SHP77 treated with DMSO at 0.1 percent for 48 hours (cell line): ENCODE measurements at places on chromosomes 2 and 18.

GRCh38 chr18:78675231-78675630, 304.4 kb upstream of the SALL3 start:
- DNase-seq, result no peak

- no peak for DNase-seq
These were observed 21.7 kb downstream of the AKAIN1 start for GRCh38 chr18:5175378-5175777.

DNA sequence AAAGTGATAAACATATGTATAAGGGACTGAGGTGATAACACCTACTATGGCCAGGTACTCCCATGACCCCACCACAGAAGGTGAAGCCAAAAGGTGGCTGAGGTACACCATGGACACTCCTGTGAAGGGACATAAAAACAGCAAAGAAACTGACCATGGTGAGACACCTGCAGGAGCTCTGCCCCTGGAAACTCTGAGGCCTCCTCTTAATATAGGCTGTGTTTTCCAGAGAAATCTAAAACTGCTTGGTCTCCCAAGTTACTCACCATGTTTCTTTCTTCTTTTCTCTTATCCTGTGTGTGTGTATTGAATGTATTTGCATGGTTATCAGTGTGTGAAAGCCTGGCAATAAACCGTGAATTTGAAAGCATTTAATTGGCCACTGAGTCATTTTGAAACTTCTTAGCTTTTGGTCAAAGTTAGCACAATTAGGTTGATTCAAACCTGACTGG, 739.3 kb upstream of the GCFC2 start:
- no peak for DNase-seq

GRCh38 chr18:46291149-46291548, 187.0 kb downstream of the HAUS1 start:
- DNase-seq, result no peak

GRCh38 chr18:59275406-59275949, 2.2 kb upstream of the RAX start:
- DNase-seq, result no peak

DNA sequence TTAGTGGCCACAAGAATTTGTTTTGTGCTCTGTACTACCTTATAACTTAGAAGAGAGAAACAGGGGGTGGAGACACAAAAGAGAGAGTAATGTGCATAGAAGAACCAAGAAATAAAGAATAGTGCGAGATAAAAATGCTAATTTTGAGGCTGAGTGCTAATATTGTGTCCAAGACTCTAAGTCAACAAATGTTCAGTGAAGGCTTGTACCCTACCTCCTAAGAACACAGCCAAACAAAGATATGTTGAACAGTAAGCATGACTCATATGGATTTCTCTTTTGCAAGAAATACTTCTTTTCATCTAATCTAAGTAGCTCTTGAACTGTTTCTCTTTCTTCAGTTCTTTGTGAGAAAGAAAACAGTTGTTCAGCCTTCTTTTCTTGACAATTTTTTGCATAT, 45.2 kb downstream of the GAREM1 start:
- DNase-seq, result no peak

GRCh38 chr18:74360852-74361655, 45.4 kb downstream of the C18orf63 start:
- DNase-seq, result no peak

- DNase-seq, result no peak
These were observed 96.1 kb downstream of the TGIF1 start for GRCh38 chr18:3546106-3546505.

- DNase-seq, result no peak
These were observed 2.1 kb upstream of the PPP1CB start for GRCh38 chr2:28749526-28749925.

- no peak for DNase-seq
These were observed 58.2 kb upstream of the HDAC4 start for GRCh38 chr2:239459056-239459455.

DNA sequence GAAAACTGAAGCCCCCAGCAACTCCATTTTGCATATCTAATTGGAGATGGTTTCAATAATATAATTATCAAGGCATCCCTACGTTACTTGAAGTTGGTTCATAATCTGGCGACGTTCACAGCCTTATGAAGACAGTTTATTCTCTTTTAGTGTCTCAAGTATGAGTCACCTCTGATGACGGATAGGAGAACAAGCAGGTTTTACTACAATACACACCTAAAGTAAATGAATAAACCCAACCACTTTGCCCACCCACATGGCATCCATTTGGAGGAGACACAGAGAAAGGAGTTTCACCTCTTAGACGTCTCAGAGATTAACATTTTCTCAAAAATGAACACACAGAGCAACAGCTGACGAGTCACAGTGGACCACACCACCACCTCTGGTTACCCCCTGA, 40.8 kb downstream of the BCL11A start:
- DNase-seq, result no peak

DNA sequence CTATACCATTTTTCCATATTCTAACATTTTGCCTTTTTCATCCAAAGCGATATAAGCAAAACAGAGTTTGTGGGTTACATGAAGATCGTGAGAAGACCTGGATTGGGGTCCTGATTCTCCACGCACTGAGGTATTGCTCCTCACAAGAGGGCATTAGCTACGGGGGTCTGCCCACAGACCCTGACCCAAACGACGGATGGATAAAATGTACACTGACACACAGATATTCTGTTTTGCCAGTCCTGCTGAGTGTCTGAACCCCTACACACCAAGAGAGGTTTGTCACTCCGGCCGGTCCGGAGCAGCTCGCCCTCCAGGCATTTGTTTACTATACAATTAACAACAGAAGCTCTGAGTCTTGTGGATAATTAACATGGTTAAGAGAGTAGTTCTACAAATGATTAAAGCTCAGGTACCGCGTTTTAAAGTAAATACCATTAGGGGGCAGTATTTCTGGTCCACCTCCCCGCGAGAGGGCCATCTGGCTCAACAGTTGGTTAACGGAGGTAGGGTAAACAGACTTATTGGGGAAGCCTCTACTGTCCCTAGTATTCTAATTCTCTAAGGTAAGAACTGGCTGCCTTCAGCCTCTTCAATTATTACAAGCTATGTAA, 28.4 kb downstream of the SCYGR8 start:
- no peak for DNase-seq

DNA sequence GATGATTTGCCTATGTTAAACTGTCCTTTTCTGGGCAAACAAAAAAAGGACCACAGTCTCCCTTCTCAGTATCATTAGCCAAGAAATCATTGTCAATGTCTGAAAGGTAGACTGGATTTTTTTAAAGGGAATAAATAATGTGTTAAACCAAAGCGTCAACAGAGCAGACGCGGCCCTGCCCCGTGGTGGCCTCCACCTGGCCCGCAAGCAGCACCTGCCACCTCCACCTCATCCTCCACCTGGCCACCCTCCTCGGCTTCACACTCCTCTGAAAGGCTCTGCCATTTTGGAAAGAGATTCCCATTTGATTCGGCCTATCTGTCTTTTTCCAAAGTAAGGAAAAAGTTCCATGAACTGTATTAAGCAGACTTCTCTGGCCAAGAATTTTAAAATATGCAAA, 67.9 kb upstream of the TMEM200C start:
- DNase-seq, result no peak

GRCh38 chr2:25029183-25029554, 12.7 kb upstream of the EFR3B start:
- DNase-seq, result peak; percentile 58

DNA sequence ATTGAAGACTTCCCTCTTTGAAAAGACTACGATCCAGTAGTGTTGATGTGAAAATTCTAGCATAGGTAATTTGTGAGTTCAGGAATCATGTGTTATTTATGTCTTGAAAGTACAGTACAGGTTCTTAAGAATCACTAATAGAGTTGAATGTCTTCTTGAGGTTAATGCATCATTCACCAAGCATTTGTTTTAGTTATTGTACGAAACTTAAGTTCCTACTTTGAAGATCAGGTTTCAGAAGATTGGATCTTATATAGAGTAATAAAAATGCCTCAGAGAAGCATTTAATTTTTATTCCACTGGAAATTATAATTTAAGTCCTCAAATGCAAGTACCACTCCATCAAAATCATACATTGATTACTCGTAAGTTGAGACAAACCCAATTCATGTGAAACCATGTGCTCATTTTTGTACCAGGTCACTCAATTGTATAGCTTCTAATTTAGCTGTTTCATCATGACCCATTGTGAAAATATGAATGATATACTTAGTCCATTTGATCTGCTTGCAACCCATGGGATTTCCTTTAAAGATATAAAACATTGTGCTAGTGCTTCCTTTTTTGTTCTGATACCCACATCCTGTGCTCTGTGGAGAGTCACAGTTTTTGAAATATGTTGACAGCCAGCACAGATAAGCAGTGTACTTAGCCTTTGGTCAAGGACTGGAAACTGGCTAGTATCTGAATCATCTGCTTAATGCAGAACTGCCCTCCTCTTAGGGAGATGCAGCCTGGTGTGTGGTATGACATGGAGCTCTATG, 22.5 kb upstream of the RAB27B start:
- no peak for DNase-seq

DNA sequence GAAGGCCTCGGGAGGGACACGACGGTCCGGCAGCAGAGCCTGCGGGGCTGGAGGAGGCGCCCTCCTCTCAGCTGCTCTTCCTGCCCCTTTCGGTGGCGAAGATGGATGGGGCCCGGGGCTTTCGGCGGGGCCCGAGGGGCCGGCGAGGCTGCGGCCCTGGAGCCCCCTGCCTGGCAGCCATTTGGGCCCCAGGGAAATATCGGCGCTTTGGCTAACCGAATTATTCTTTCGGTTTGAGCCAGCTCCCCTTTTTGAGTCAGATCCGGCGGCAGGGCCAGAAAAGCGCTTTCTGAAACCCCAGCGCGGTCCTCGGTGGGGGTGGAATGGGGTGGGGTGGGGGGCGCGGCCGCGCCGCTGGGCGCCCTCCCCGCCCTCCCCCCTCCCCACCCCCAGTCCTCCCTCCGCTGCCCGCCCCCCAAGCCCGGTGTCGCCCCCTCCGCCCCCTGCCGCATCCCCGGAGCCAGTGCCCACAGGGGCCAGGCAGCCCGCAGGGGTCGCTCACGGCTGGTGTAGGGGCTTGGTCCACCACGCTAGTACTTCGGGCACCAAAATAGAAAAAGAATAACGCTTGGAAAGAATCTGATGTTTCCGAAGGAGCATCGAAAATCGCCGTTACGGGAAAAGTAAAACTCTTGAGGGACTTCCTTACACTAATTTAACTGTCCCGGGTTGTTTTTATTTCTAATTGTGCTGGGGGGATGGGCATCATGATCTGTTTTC, 9.1 kb upstream of the ARID5A start:
- no peak for DNase-seq

DNA sequence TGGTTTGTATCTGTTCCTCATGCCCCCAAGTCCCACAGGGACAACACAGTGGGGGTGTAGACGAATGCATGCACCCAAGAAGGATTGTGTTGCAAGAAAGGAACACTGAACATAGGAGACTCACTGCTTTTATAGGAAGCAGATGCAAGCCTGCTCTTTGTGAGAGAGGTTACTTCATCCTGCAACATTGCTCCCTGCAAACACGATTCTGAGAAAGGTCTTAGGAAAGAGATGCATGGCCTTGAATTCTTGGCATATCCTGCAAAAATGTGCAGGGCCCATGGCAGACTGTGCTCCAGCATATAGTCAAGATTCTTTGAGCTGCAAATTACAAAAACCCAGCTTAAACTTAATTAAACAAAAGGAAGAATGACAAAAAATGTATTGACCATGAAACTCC, 312.2 kb upstream of the MGAT5 start:
- no peak for DNase-seq

GRCh38 chr2:1798115-1798784, 53.9 kb upstream of the PXDN start:
- DNase-seq, result no peak

- DNase-seq, result no peak
These were observed 12.3 kb downstream of the SNED1 start for GRCh38 chr2:241010531-241011295.

- DNase-seq, result no peak
These were observed 35.5 kb upstream of the CD28 start for GRCh38 chr2:203670939-203671338.

- DNase-seq, result no peak
These were observed 26.1 kb upstream of the OTOF start for GRCh38 chr2:26504002-26504401.

- no peak for DNase-seq
These were observed 218.2 kb downstream of the SH3BP4 start for GRCh38 chr2:235170016-235170415.

GRCh38 chr2:160918906-160919503, 241.2 kb upstream of the TANK start:
- no peak for DNase-seq

- DNase-seq, result peak; percentile 62
These were observed 36.6 kb downstream of the COPS8 start for GRCh38 chr2:237122214-237122666.

- no peak for DNase-seq
These were observed 96.4 kb downstream of the TCF4 start for GRCh38 chr18:55491616-55492015.

- DNase-seq, result no peak
These were observed 82.1 kb downstream of the OLA1 start for GRCh38 chr2:174166261-174166660.

- DNase-seq, result no peak
These were observed 17.4 kb upstream of the NEMP2 start for GRCh38 chr2:190551928-190552327.

DNA sequence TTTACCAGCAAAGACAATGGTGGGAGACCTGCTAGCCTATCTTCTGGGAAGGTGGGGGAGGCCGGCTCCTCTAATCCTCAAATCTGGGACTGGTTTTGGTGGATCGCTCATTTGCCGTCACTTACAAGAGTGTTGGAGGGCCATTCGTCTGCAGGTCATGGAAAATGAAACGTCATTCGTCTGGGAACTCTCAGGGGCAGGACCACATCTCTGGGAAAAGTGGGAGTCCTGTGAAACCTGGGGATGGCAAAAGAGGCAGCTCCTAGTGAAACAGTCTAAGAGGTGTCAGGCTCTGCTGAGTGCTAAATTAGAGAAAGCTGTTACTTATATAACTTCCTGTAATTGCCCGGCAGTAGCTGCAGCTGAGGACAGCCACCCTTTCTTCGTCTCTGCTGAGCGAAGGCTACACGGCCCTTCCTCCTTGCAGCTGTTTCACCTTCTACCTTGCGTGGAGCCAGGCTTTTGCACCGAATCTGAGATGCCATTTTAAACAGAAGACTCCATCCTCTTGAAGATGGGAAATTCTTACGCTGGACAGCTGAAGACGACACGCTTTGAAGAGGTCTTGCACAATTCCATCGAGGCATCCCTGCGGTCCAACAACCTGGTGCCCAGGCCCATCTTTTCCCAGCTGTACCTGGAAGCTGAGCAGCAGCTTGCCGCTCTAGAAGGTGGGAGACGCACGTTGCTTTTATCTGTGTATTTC, 22.4 kb downstream of the GREB1 start:
- DNase-seq, result no peak

DNA sequence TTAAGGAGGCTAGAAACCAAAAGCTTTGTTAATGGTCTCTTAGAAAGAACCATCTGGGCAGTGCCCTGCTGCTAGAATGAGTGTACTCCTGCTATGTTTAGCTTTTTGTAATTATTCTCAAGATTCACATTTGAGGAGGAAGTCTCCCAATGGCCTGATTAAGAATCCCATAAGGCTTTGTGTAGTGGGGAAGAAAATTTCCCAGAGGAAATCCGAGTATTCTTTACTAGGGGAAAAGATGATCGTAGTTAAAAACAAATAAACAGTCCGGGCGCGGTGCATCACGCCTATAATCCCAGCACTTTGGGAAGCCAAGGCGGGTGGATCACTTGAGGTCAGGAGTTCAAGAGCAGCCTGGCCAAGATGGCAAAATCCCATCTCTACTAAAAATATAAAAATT, 117.9 kb downstream of the PTRHD1 start:
- no peak for DNase-seq

GRCh38 chr18:63187791-63188460, 131.6 kb downstream of the BCL2 start:
- no peak for DNase-seq

GRCh38 chr18:55323051-55323994, 264.7 kb downstream of the TCF4 start:
- no peak for DNase-seq

GRCh38 chr2:48734576-48735303, 20.8 kb downstream of the LHCGR start:
- no peak for DNase-seq
